Panc1 (cell line): ENCODE measurements at places on chromosomes 4 and X. TPM values are rescaled to one million over a fixed set of nuclear protein-coding genes. Genes with fewer than 3 reads are reported as not detected.

DNA sequence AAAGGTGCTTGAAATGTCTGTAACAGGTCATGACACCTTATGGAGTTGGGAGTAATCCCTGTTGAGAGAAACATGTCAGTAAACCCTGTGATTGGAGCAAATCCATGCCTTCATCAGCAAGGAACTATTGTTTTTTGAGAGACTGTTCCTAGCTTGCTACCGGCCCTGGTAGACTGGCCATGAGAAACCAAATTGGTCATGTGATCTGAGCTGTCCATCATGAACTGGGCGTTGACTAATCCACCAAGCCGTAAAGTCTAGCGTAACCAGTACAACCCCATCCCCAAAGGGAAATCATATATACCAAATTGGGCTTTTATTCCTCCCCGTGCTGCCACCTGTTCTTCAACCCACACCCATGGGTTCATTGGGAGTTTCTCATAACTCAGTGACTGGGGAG lies 143.7 kb downstream of the PHF8 start:
- no peaks in the 10 kb centered on the region for H3K27me3 ChIP-seq
- H3K27ac ChIP-seq: no peak overlapping the region
- H3K36me3 ChIP-seq: no peaks in the 10 kb centered on the region
- H3K4me1 ChIP-seq: no peaks in the 10 kb centered on the region
- H3K4me3 ChIP-seq: no peak overlapping the region
- no peak for DNase-seq

DNA sequence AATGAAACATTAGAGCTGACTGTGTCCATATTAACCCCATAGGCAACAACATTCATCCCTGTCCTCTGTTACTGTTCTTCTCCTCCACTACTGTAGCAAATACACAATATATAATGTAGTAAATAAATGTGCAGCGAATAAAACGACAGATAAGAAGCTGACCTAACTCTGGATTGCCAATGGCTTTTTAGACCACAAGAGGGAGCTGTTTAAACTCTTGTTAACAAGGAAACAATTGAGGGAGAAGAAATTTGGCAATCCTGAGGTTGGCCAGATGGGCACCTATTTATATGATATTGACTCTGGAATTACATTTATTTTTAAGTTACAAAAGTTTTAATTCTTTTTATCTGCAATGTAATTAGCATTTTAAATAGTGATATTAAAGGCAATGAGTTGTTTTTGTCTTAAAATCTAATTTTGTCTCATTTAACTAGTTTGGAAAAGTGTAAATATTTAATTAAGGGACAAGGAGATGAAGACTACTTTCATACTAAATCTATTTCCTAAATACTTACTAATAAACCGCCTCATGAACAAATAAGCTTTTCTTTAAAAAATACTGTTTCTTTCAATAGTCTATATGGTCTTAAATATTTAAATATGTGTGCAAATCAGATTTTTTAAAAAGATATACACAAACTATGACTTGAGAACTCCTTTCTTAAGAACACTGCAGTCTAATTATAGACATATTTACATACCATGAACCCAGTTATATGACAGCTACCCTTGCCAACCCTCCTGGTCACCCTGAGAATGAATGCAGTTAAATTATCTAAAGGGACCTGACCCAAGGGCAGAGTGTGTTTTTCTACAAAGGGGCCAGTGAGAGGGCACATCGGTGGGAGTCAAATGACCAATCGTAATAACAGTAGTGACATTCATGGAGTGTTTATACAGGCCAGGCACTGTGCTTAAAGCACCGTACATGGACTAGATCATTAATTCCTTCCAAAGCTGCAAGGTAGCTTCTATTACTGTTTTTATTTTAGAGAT lies 52.9 kb upstream of the HPF1 start:
- no peak overlapping the region for H3K27ac ChIP-seq
- H3K27me3 ChIP-seq: no peaks in the 10 kb centered on the region

DNA sequence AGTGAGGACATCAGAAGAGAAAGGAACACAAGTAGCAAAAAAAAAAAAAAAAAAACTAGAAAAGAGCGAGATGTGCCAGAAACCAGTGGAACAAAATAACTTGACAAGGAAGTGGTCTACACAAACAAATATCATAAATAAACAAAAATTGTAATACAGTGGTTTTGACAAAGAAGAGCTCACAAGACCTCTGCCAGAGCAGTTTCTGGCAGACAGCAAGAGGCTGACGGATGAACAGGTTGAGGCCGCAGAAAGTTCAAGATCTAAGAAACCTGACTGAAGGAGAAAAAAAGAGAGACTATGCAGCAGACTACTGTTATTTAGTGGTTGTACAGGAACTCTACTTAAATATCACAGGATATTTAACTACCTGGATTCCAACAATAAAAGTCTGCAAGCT lies 66.2 kb downstream of the MAB21L2 start:
- H3K36me3 ChIP-seq: no peaks in the 10 kb centered on the region
- H3K4me1 ChIP-seq: no peaks in the 10 kb centered on the region
- H3K27ac ChIP-seq: no peak overlapping the region
- no peak overlapping the region for H3K4me3 ChIP-seq

- no peaks in the 10 kb centered on the region for H3K36me3 ChIP-seq
- no peaks in the 10 kb centered on the region for H3K4me1 ChIP-seq
- no peak overlapping the region for H3K27ac ChIP-seq
- no peak overlapping the region for H3K4me3 ChIP-seq
Observed at GRCh38 chr4:166972071-166972470, 262.2 kb downstream of the SPOCK3 start.

- DNase-seq: no peak
- peaks cover 7% of the 10 kb centered on the region for H3K4me1 ChIP-seq
- peak overlapping the region; percentile 89 for H3K4me3 ChIP-seq
- peaks cover 7% of the 10 kb centered on the region; the same call in 1 of the 2 replicates for H3K36me3 ChIP-seq
- H3K27me3 ChIP-seq: no peaks in the 10 kb centered on the region
Observed at GRCh38 chr4:169620880-169621248, 486 bp downstream of the CLCN3 start.

- no peaks in the 10 kb centered on the region for H3K36me3 ChIP-seq
- no peaks in the 10 kb centered on the region for H3K4me1 ChIP-seq
- H3K27me3 ChIP-seq: no peaks in the 10 kb centered on the region
- no peak overlapping the region for H3K27ac ChIP-seq
- DNase-seq: no peak
- H3K4me3 ChIP-seq: no peak overlapping the region
Observed at GRCh38 chr4:82577451-82577850, 15.7 kb upstream of the TMEM150C start.

- no peak overlapping the region for H3K27ac ChIP-seq
- H3K27me3 ChIP-seq: no peaks in the 10 kb centered on the region
- no peak for DNase-seq
Observed at GRCh38 chr4:149347139-149347538, 468.5 kb downstream of the IQCM start.

- no peaks in the 10 kb centered on the region for H3K4me1 ChIP-seq
- H3K4me3 ChIP-seq: no peak overlapping the region
- no peak for DNase-seq
- no peaks in the 10 kb centered on the region for H3K27me3 ChIP-seq
- no peaks in the 10 kb centered on the region for H3K36me3 ChIP-seq
Observed at GRCh38 chr4:159401226-159401712, 298.4 kb downstream of the RAPGEF2 start.

The CSAG3 gene
- 0.26 TPM for total RNA-seq

The ADGRL3 gene
- 0.23 TPM for total RNA-seq

The RXFP1 gene
- not detected for total RNA-seq

The C1QTNF7 gene
- total RNA-seq: not detected

The SCFD2 gene
- 7.4 TPM for total RNA-seq
